ENCODE measurements at places on chromosomes 5 and 9.

DNA sequence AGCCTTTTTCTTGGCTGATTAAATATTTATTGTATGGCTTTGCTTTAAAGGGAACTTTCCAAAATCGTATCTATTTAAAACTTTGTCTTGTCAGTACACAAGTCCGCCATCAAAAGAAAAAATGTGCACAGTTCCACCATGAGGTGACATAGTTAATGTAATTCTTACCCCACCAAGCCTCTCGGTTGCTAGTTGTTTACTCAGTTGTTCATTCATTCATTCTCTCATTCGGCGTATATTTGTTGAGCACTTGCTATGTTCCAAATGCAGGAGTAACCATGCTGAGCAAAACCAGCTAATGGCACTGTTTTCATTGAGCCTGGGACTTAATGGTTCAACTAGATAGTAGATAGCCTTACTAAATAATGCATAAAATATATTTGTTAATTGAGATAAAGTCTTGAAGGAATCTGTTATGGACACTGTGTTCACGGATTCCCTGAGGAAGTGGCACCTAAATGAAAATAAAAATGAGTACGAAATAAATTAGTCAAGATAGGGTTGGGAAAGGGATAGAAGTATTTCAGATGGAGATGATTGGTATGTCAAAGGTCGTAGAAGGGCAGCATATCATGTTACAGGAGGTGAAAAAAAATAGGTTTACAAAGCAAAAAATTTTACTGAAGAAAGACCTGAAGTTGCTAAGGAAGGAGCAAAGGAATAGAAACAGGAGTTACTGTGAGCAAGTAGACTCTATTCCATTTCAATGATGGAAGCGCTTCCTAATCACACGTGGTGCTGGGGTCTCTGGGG is 1.5 kb downstream of the DCAF10 start:
- DNase-seq, result no peak

DNA sequence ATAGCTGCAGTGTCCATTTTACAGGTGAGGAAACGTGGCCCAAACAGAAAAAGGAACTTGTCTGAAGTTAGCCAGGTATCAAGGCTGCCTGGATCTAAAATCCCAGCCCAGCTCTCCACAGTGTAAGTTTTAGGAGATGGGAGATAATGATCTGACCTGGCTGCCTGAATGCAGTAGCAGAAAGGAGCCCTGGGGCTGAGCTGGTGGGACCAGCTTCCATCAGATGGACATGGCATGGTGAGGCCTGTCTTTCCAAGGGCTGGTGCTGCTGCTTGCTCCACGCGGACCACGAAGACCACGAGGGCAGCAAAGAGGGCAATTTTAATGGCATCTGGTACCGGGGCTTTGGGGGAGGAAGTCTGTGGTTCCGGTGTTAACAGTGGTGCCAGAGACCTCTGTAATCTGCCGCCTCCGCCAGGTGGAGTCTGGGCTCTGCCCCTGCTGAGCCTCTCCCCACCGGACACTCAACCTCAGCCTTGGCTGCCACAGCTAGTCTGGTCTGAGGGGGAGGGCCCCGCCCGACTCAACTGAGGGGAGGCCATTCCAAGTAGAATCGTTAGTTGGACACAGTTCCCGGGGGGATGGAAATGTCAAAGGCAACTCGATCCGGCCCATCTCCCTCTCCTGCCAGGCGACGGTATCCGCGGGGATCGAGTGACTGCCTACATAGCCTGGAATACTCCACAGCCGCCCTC is 650 bp downstream of the MYORG start:
- no peak for DNase-seq

- DNase-seq, result no peak
Measured at GRCh38 chr5:84870369-84870768, 485.7 kb upstream of the EDIL3 start.

DNA sequence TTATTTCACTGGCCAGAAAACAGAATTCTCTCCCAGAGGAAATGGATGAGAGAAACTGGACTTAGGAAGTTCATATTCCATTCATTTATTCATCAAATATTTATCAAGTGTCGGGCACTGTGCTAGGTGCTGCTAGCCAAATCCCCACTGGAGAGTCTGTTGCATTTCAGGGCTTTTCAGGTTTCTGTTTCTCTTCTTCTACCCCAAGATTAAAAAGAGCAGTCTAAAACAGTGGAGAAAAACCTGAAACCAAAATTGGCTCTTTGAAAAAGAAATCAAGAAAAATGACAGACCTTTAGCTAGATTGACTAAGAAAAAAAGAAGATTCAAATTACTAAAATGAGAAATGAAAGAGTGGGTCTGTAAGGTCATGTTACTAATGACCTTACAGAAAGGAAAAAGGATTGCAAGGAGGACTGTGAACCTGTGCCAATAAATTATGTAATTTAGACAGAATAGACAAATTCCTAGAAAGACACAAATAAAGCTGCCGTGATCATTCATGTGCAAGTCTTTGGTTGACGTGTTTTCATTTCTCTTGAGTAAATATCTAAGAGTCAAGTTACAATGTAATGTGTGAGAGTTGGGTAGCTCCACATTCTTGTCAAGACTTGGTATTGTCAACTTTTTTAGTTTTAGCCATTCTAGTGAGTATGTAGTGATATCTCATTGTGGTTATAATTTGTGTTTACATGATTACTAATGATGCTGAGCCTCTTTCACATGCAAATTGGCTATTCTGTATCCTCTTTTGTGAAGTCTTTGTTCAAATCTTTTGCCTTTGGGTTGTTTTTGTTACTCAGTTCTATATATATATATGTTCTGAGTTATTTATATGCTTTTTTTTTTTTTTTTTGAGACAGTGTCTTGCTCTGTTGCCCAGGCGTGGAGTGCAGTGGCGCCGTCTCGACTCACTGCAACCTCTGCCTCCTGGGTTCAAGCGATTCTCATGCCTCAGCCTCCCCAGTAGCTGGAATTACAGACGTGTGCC is 23.7 kb downstream of the SNX30 start:
- DNase-seq, result no peak

DNA sequence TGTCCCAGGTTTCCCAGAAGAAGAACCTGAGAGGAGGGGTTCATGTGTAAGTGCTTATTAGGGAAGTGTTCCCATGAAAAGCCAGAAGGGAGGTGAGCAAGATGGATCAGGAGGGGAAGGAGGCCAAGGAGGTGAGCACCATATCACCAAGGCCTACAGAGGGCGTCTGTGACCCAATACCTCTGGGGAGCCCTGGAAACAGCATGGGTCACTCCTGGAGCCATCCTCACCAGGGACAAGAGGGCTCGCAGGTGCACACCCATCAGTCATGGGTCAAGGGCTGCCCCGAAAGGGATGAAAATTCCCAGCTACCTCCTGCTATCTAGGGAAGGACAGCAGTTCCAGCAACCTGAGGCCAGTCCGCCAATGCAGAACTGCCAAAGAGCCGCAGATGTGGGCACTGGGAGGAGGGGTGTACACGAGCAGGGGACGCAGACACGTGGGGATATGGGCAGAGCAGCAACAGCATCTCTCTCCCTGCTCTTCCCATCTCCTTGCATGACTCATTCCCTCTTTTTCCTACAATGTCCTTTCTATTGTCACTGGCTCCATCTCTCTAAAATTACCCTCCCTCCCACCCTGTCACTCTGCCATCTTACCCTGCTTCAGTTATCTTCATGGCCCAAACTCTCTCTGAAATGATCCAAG is 167.6 kb upstream of the FSTL4 start:
- no peak for DNase-seq

GRCh38 chr5:94260096-94260495 is 358.3 kb downstream of the KIAA0825 start:
- DNase-seq, result no peak

DNA sequence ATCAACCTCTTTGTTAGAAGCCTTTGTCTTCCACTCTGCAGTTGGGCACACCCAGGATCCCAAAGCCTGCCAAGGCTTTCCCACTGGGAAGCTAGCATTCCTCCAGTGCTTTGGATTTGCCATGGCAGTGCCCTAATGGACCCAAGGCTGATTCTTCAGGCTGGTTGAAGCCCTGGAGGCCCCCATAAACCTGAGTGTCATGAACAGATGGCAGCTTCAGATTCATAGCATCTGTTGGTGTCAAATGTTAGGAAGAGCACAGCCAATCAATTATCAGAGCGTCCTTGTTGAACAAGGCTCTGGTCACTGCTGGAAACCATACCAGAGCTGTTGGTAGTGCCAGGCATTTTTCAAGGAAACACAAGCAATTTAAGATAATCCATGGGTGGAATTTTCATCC is 241.1 kb upstream of the KLF4 start:
- DNase-seq, result no peak

DNA sequence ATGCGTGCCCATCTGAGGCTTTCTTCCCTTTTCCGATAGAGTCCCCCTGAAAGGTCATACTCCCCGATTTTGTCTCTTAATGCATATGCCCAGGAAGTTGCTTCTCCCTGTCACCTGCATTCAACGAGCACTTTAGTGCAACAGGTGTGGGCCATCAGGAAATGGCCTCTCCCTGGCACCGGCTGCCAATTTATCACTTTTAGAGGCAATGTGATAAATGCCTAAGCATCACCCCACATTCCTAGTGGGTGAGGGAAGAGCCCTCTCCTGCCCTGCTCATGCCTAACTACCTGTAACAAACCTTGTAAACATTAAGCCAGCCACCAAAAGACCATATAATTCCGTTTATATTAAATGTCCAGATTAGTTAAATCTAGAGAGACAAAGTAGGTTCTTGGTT is 1.1 kb upstream of the SNAPC3 start:
- no peak for DNase-seq

DNA sequence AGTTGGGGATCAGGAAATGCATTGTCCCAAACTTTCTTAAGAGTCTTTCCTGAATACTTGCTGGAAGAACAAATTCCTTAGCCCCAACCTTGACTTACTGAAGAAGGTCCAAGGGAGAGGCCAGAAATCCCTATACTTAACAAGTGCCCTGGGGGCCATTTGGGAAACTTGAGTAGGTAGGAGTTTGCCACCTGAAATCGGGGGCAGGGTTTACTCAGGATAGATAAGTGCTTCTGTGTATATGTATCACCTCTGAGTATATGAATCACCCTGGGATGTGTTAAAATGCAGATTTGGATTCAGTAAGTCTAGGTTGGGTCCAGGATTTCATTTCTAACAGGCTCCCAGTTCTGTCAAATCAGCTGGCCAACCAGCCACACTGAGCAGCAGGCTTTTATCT is 47.9 kb upstream of the MYO10 start:
- DNase-seq, result no peak

GRCh38 chr5:97097326-97098230 is 44.8 kb downstream of the LIX1 start:
- no peak for DNase-seq

DNA sequence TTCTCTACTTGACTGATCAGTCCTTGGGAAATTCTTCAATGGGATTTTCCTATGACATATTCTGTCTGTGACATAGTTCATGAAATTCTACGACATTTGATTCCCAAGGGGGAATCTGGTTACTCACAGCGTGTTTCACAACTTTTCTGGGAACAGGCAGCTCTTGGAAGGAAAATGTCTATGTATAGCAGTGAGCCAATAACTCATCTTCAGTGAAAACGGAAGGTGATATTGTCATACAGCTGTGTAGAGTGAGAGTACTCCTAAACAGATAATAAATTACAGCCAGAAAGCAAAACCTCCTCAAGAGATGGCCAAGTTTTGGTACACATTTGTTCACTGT is 91.4 kb downstream of the C9orf152 start:
- DNase-seq, result no peak

- no peak for DNase-seq
Measured at GRCh38 chr9:38063363-38063707, 5.7 kb downstream of the SHB start.

DNA sequence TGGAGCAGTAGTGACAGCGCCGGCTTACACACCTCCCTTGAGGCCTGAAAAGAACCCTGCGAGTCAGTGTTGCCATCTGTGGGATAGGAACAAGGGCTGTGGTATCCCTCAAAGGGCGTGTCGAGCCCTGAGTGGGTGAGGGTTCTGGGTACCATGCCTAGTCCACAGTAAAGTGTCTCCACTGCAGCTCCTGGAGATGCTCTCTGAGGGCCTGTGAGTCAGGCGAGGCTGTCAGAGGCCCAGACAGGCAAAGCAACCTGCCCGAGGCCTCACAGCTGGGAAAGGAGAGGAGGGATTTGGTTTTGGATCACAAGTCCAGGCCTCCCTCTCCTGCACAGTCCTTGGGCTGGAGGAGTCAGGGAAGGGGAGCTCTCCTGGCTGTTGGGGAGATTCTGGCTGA is 6.1 kb downstream of the PRRX2 start:
- DNase-seq, result no peak

- no peak for DNase-seq
Measured at GRCh38 chr9:75810063-75810462, 80.4 kb upstream of the PCSK5 start.

GRCh38 chr5:169785771-169786618 is 148.9 kb downstream of the DOCK2 start:
- DNase-seq, result no peak

- peak; percentile 77 for DNase-seq
Measured at GRCh38 chr5:154038707-154039457, at the start of the genes FAM114A2 and MFAP3. TSS of gene FAM114A2 (minus strand) at chr5:154038910. CDS start at chr5:154034953, 3,957 bp downstream. TSS of gene MFAP3 (plus strand) at chr5:154038967. CDS start at chr5:154049723, 10,756 bp downstream.

DNA sequence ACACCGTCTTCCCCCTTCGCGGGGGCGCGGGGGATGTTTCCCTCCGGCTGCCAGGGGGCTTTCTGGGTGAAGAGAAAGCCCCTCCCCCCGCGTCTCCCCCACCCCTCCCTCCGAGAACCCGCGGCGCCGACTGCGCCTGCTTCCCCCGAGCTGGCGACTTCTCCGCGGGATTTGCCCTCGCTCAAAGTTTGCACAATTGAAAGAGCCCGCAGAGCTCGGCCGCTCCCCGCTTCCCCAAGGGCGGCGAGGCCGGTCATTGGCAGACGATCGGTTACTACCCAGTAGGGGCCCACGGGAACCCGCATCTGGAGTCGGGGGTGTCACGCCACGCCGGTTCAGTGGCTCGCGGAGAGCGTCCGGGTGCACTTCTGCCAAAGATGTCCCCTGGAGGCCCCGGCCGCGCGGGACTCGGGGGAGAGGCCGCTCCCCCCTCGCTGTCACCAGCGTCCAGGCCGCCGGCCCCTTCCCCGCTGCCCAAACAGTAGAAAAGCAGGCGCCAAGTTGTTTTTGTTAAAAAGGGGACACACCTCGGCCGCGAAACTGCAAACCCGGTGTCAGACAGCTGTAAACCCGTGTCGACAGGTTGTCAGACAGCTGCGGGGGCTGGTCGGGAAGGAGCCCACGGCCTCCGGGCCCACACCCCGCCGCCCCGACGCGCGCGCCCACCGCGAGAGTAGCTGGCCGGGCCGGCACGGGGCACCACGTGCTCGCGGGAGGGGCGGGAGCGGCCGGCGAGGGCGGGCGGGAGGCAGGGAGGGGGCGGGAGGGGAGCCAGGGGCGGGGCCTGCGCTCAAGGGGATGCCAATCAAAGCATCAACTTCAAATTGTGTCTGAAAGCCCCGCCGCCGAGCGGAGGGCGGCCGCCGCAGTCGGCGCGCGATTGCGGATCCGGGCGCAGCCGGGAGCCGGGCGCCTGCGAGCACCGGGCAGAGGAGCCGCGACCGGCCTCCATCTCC is at the start of gene IRX1:
IRX1 (plus strand) TSS at position 827 of the 956 bp plus-strand sequence. CDS start 274 bp downstream, outside the sequence.
- DNase-seq, result no peak

Data from stimulated activated CD4-positive, alpha-beta T cell treated with anti-CD3 and anti-CD28 coated beads, Interleukin-1b, Interleukin-23, amount 100 ng/mL, for 4 hours (primary cell).